ENCODE measurements at places on chromosomes 3 and 15. TPM values are rescaled to one million over a fixed set of nuclear protein-coding genes. Genes with fewer than 3 reads are reported as not detected.

The TRANK1 gene
- 13.1 TPM for total RNA-seq

The ITPKA gene
- 0.47 TPM for total RNA-seq

The TM6SF1 gene
- total RNA-seq = 12.4 TPM

The C3orf20 gene
- total RNA-seq = 0.18 TPM

The CEP70 gene
- 37.4 TPM for total RNA-seq

The ACP3 gene
- total RNA-seq = 79.9 TPM

The CCDC50 gene
- 64.0 TPM for total RNA-seq

The TMEM44 gene
- total RNA-seq = 14.4 TPM

The SPTBN5 gene
- total RNA-seq = 1.4 TPM

The MOBP gene
- total RNA-seq = not detected

The DLEC1 gene
- 2.4 TPM for total RNA-seq

The FAM81A gene
- 7.8 TPM for total RNA-seq

The GOLGA6D gene
- total RNA-seq = not detected

The LTK gene
- total RNA-seq = 1.7 TPM

The HIGD1A gene
- total RNA-seq = 87.3 TPM

The SNAP23 gene
- 60.3 TPM for total RNA-seq

The RTP4 gene
- 1.7 TPM for total RNA-seq

The GJD2 gene
- total RNA-seq = not detected

The ATXN7 gene
- total RNA-seq = 26.6 TPM

The PXYLP1 gene
- 24.4 TPM for total RNA-seq

The RAD18 gene
- total RNA-seq = 13.9 TPM

The PRR20G gene
- total RNA-seq = not detected

The CHRNB4 gene
- 2.0 TPM for total RNA-seq

The RAB27A gene
- total RNA-seq = 14.8 TPM

The LMAN1L gene
- not detected for total RNA-seq

The LYZL4 gene
- total RNA-seq = not detected

The NANOGP8 gene
- 1.7 TPM for total RNA-seq

The CLDN18 gene
- 0.29 TPM for total RNA-seq

The PLA2G4F gene
- total RNA-seq = 27.8 TPM

The NIT2 gene
- 30.2 TPM for total RNA-seq

The WWTR1 gene
- total RNA-seq = 103 TPM

The NMD3 gene
- total RNA-seq = 52.3 TPM

The CHRM5 gene
- total RNA-seq = not detected

The SEMA6D gene
- total RNA-seq = 40.2 TPM

The ATP13A5 gene
- not detected for total RNA-seq

The GOLGA6L1 gene
- not detected for total RNA-seq

The GRAMD2A gene
- 0.82 TPM for total RNA-seq

The PARP3 gene
- 20.0 TPM for total RNA-seq

The SLC6A1 gene
- 1.6 TPM for total RNA-seq

The ARHGEF26 gene
- total RNA-seq = 12.0 TPM

The GREM1 gene
- 0.35 TPM for total RNA-seq

The ZPLD1 gene
- 0.12 TPM for total RNA-seq

The ISL2 gene
- total RNA-seq = 0.29 TPM

The GALNT15 gene
- 9.9 TPM for total RNA-seq

The ADAMTS17 gene
- 5.1 TPM for total RNA-seq

The GOLGA6L4 gene
- 3.0 TPM for total RNA-seq

The GPR87 gene
- total RNA-seq = 0.12 TPM

The ARNT2 gene
- total RNA-seq = 42.5 TPM

The PLA1A gene
- total RNA-seq = 3.9 TPM

The ENTPD3 gene
- total RNA-seq = 1.9 TPM

The GOLGA8T gene
- total RNA-seq = 1.8 TPM
